ENCODE measurements at places on chromosomes 3 and 15. TPM values are rescaled to one million over a fixed set of nuclear protein-coding genes. Genes with fewer than 3 reads are reported as not detected.

The KBTBD8 gene
- total RNA-seq: 8.6 TPM

DNA sequence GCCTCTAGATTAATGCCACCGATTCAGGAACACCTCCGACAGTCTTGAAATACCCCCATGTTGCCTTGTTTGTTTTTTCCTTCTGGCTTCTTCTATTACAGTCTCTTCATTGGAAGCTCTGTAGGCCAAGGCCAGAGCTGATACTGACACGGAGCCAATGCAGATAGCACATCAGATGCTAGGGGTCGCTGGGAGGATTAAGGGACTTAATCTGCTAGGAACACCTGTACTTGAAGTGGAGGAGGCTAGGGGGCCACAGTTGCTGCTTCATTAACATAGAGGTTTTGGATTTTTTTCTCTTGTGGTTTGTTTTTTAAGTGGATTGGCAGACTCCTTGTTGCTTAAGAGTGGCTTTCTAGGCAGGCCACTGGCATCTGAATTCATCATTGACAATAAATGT is 49.6 kb downstream of the PARP14 start:
- H3K4me1 ChIP-seq: no peaks in the 10 kb centered on the region
- H3K27me3 ChIP-seq: peaks cover 4% of the 10 kb centered on the region
- no peak overlapping the region for H3K4me3 ChIP-seq
- H3K27ac ChIP-seq: no peak overlapping the region
- peaks cover 35% of the 10 kb centered on the region for H3K36me3 ChIP-seq

DNA sequence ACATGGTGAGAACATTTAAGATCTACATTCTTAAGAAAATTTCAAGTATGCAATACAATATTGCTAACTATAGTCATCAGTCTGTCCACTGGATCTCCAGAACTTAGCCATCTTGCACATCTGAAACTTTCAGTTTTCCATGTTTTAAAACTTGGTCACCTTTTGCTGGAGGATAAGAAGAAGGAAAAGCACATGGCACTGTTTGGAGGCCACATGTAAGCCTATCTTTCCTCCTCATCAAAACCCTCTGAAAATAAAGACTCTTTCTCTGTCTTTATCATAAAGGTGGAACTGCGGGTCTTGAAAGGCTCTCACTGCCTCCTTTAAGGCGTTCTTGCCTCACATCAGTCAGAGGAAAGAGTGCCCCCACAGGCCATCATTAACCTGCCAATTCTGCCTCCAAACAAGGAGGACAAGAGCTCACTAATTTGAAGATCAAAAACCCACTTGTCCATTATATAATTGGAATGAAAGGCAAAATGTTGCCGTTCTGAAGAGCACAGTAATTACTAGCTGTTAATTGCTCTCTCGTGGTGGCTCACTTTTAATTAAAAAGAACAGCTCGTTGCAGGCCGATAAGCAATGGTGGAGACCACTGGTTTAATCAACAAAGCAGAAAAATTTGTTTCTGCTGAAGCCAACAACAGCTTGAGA is 157.8 kb downstream of the MECOM start:
- H3K27ac ChIP-seq: no peak overlapping the region
- no peak overlapping the region for H3K4me3 ChIP-seq
- H3K36me3 ChIP-seq: no peaks in the 10 kb centered on the region
- H3K4me1 ChIP-seq: peaks cover 9% of the 10 kb centered on the region

DNA sequence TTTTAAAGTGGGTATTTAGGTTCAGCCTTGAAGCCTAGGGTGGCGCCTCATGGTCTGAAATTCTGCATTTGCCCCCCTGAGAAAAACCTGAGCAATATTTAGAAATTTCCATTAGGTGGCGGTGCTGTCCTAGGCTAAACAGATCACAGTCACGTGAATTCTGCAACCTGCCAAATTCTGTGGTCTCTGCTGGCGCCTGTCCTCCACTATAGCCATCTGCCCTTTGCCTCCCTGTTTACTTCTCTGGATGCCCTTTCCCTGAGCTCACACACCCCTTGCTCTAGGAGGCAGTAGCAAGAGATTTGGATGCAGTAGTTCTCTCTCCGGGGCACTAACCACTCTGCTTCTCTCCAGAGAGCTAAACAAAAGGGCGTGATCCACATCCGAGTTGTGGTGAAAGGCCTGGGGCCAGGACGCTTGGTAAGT is 9.1 kb downstream of the MRPS11 start:
- no peaks in the 10 kb centered on the region for H3K36me3 ChIP-seq
- no peak overlapping the region for H3K4me3 ChIP-seq
- DNase-seq: peak; percentile 63
- H3K27me3 ChIP-seq: no peaks in the 10 kb centered on the region
- H3K27ac ChIP-seq: peak overlapping the region; percentile 80

- H3K27me3 ChIP-seq: no peaks in the 10 kb centered on the region
- H3K27ac ChIP-seq: no peak overlapping the region
- no peak overlapping the region for H3K4me3 ChIP-seq
- no peaks in the 10 kb centered on the region for H3K4me1 ChIP-seq
Measured at GRCh38 chr15:39597336-39597735, 16.5 kb downstream of the THBS1 start.

The C3orf85 gene
- not detected for total RNA-seq

The ZNF35 gene
- total RNA-seq: 29.8 TPM

DNA sequence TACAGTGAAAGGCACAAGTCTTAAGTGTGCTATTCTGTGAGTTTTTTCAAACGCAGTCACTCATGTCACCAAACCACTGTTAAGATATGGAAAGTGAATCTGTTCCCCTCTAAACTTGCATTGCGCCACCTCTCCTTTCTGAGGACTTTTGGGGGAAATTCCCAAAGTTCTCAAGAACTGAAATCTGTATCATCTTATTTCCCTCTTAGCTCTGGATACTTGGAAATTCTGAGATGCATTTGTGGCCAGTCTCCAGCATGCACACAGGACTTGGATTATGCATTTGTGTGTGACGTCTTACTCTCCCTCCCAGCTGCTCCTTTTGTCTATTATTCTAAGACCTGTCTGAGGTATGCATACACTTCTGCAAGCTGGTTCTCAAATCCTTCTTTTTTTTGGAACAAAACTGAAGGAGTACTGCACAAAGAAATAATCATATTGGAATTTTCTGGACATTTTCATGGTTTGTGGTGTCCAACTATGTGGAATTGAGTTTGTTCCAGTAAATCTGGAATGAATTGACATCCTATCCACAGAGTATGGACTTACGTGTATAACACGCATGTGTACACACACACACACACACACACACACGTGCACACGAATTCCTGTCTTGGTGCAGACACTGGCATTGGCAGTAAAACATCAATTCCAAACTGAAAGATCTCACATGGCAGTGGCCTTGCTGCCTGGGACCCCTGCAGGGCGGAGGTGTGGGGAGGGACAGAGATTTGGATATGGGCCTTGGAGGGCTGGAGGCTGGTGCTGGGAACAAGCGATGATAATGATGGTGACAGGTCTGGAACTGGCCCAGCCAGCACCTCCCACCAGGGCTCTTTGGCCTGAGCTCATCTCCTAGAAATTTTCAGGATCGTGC is 8.2 kb upstream of the LCTL start:
- H3K27ac ChIP-seq: no peak overlapping the region
- DNase-seq: no peak
- H3K4me3 ChIP-seq: no peak overlapping the region
- H3K4me1 ChIP-seq: no peaks in the 10 kb centered on the region
- no peaks in the 10 kb centered on the region for H3K36me3 ChIP-seq
- peaks cover 2% of the 10 kb centered on the region for H3K27me3 ChIP-seq

DNA sequence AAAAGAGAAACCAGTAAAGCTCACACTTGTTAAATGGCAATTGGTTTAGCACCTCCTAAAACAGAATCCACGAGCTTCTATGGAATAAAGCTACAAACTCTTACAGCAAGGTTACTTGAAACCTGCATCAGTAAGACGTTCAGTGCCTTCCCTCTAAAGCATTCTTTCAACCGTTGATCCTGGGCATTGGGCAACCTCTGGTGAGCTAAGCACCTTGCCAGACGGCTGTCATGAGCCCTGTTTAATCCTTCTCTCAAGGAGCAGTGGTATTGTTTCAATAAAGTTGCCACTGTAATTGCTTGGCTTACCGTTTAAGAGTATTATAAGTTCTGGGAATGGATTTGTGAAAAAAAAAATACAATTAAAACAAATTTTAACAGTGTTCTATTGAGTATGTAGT is 75.0 kb downstream of the COL8A1 start:
- no peaks in the 10 kb centered on the region for H3K36me3 ChIP-seq

The GABRB3 gene
- 287 TPM for total RNA-seq

DNA sequence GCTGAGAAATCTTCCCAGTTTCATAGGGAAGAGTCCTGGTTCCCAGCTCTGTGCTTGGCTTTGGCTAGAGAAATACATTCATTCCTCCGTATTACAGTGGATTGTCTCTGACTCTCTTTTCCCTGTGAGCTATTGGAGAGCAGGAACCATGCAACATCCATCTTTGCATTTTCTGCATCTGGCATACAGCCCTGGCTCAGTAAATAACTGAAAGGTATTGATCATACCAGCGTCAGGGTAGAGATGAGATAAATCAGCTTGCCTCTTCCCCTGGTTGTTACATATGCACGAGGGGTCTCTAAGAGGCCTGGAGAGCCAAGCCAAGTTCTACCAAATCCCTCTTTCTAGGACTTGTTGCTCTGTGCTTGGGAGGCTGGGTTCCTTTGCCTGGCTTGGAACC is 35.2 kb downstream of the FOXB1 start:
- no peak overlapping the region for H3K27ac ChIP-seq
- H3K4me1 ChIP-seq: peaks cover 20% of the 10 kb centered on the region
- DNase-seq: no peak
- H3K27me3 ChIP-seq: peaks cover 5% of the 10 kb centered on the region
- H3K4me3 ChIP-seq: no peak overlapping the region

- H3K4me3 ChIP-seq: peak overlapping the region; percentile 99
- H3K27me3 ChIP-seq: peaks cover 11% of the 10 kb centered on the region
Measured at GRCh38 chr15:41543521-41543870, 561 bp downstream of the RPAP1 start.

DNA sequence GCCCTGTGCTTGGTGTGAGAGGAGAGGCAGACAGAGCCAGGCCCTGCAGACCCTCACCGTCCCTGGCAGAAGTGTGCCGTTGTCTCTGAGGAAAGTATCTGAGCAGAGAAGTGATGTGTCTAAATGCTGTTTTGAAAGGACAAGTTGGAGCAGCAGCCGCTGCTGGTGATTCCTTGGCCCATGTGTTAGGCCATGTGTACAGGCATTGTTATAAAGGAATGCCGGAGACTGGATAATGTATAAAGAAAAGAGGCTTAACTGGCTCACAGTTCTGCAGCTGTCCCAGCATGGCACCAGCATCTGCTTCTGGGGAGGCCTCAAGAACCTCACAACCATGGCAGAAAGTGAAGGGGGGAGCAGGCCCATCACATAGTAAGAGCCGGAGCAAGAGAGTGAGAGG is 334.6 kb upstream of the ATP10A start:
- H3K4me3 ChIP-seq: no peak overlapping the region
- H3K27ac ChIP-seq: no peak overlapping the region
- no peaks in the 10 kb centered on the region for H3K36me3 ChIP-seq
- H3K4me1 ChIP-seq: peaks cover 6% of the 10 kb centered on the region
- DNase-seq: no peak

Measured in glutamatergic neuron (in vitro differentiated cells).